ENCODE measurements at places on chromosomes 11 and 22.

- no peak for DNase-seq
Measured at GRCh38 chr11:36346562-36347383, 50.7 kb downstream of the PRR5L start.

GRCh38 chr11:104926771-104927611, 28.7 kb upstream of the CASP12 start:
- no peak for DNase-seq

GRCh38 chr11:26025676-26026075, 306.3 kb upstream of the ANO3 start:
- DNase-seq: no peak

DNA sequence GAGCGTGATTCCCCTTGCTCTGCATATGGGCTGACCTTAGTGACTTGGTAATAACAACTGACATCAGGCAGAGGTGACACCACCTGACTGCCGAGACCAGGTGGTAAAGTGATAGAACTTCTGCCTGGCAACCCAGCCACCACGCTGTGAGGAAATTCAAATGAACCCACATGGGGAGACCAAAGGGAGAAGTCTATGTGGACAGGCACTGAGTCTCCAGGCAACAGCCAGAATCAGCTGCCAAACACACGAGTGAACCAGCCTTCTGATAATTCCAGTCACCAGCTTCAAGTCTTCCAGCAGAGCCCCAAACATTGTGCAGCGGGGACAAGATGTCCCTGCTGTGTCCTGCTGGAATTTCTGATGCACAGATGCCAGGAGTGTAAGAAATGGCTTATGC, 29.7 kb downstream of the SPATA19 start:
- no peak for DNase-seq

DNA sequence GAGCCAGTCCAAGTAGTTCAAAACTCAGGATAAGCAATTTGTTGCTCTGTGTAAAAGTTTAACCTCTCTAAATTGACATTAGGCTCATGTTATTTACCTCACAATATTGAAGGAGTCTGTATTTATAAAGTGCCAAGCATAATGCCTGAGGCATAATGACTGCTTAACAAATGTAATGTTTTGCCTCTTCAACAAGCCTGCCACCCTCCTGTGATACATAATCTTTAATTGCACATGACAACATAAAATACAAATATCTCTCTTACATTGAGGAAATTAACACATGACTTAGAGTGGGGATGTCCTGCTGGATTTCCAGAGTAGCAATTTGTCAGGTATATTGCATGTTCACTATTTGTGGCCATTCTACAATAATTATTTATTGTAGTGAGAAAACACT, 469.2 kb upstream of the ANO5 start:
- no peak for DNase-seq

- no peak for DNase-seq
Measured at GRCh38 chr11:73940801-73941570, 9.8 kb upstream of the DNAJB13 start.

DNA sequence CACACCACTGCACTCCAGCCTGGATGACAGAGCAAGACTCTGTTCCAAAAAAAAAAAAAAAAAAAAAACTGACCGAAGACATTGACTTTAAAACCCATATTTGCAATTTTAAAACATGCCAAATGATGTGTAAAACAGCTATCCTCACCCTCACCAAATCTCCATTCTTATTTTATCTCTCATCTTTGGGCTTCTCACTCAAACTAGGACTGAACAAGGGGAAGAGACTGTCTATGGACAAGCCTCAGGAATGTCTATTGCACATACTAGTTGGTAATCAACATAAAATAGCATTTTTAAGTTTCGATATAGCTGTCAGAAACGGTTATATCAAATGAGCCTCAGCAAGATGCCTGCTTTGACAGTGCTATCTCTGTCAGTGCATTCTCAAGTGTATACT, 7.9 kb upstream of the CHRNA10 start:
- no peak for DNase-seq

DNA sequence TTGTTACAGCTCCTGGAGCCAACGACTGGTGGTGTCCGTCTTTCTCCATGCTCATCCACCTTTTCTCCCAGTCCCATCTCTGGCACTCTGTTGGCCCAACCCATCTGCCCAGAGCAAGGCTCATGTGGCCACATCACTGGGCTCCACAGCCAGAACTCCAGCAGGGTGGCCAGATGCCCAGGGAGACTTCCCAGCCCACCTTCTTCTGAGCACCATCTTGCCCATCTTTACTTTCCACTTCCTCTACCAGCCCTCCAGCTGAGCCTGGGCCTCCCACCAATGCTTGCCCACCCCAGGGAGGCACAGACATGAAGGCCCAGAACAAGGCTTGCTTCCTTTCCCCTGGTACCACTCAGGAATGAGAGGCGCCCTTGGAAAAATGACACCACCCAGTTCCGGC, 116.8 kb downstream of the BUD13 start:
- no peak for DNase-seq

- DNase-seq: no peak
Measured at GRCh38 chr11:82790723-82791484, 57.2 kb upstream of the FAM181B start.

- DNase-seq: no peak
Measured at GRCh38 chr11:130442737-130443136, 5.7 kb upstream of the ADAMTS15 start.

GRCh38 chr11:102323542-102324251, 6.4 kb downstream of the BIRC3 start:
- DNase-seq: no peak

- DNase-seq: no peak
Measured at GRCh38 chr22:46998331-46998730, 235.9 kb downstream of the TBC1D22A start.

- no peak for DNase-seq
Measured at GRCh38 chr11:46480909-46481308, 89.3 kb upstream of the CHRM4 start.

Measured in ACHN (cell line).